ENCODE measurements at places on chromosomes 16 and 17.

DNA sequence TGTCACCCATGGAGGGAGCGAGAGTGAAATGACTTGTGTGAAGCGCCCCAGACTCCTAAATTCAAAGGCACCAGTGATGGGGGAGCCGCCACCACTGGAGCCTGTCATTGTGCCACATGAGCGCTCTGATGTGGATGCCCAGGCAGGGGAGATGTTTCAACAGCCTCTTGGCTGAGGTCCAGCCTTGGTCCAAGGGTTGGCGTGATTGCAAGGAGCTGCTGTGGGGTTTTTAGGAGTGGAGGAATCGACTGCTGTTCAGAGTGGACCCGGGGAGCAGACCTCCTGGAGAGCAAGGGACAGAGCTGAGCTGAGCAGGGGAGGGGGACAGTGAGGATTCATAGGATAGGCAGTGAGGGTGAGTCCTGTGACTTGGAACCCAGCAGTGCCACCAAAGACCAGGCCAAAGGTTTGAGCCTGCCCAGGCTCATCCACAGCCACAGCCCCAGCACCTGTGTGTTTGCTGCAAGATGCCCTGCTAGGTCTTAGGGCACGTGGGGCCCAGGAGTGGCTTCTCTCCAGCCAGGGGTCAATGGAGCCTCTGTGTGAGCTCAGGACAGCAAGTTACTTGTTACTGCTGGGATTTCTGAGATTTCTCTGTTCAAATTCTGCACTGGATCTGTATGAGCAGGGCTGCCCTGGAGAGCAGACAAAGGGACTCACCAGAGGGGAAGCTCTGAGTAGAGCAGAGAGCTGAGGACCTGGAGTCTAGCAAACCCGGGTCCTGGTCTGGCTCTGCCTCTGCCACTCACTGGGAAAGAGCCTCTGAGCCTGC is 20.3 kb downstream of the RHBDL3 start:
- no peak for DNase-seq

DNA sequence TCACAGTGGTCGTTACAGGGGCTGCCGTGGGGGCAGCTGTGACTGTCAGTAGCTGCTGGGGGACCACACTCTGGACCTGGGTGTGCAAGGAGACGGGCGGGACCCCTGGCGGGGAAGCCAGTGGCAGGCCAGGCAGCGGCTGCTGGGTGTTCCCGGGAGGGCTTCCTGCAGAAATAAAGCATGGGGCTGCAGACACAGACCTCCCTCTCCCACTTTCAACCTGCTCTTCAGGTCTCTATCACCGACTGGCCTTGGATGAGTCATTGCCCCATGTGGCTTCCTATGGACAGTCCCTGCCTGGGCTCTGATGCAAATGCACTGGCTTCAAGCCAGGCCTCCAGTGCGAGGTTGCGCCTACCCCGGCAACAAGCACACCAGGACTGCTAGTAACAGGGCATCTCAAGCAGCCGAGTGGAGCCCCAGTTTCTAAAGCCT is 17.2 kb downstream of the SREBF1 start:
- DNase-seq, result no peak

GRCh38 chr17:36705283-36705795 is 104.0 kb downstream of the MRM1 start:
- DNase-seq, result no peak

DNA sequence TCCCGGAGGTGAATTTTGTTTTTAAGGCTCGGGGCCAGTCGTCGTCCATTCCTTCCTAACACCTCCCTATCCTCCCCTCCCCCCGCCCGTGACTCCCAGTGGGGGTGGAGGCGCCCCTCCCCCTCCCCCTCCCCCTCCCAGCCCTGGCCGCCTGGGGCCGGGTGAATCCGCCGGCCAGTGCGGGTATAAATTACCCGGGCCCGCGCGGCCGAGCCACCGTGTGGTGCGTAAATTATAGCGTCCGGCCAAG is 2.0 kb upstream of the GSE1 start:
- DNase-seq, result no peak

DNA sequence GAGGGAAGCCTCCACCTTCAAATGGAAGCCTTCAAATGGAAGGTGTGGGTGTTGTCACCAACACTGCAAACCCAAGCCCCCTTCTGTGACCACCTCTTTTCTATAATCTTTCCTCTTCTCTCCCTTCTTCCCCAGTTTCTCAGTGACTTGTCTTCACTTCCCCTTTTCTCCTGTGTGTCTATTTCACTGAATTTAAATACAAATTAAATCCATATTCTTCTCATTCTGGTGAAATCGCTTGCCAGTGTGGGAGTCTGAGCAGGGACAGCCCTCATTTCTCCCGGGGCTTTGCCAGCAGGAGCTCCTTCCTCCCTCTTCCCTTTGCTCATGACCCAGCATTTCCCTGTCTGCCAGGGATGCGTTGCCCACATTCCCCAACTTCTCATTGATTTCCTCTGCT is 6.4 kb upstream of the ITGAX start:
- DNase-seq, result no peak

GRCh38 chr16:4383591-4384444 is 12.2 kb downstream of the VASN start:
- no peak for DNase-seq

- no peak for DNase-seq
Measured at GRCh38 chr17:79439493-79439892, 171.4 kb downstream of the RBFOX3 start.

DNA sequence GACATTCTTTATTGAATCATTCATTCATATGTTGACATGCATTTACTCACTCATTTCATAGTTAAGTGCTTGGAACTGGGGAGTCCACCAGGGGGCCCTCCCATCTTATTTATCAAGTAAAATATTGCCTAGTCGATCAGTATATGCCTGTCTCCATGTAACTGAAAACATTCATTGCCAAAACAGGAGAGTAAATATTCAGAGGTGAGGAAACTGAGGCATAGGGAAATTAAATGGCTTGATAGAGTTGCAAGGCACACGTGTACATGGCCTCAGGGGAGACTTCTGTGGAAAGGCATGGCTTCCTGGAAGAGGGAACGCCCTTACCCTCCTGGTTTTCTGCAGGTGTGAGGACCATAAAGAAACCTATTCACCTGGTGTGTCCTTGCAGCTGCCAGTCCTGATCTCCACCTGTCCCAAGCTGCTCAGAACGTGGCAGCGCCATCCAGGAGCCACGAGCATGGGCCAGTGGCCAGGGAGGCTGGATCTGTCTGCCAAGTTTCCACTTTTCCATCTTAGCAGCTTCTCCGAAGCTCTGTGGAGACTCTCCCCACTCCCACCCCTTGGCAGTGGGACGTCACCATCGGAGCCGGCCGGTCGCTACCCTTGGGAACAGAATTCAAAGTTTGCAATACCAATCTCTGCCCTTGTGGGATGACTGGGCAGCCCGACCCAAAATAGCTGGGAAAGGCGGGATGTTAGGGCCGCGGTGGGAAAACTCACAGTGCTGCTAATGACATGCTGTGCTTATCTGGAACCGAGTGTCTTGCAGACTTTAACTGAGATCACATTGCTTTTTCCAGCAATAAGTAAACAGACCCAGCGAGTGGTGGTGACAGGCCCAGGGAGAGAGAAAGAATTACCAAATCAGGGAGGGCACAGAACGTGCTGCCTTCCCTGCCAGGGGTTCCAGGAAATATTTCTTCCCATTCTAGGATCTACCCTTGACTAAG is 4.1 kb upstream of the C1QTNF1 start:
- peak; percentile 52 for DNase-seq

DNA sequence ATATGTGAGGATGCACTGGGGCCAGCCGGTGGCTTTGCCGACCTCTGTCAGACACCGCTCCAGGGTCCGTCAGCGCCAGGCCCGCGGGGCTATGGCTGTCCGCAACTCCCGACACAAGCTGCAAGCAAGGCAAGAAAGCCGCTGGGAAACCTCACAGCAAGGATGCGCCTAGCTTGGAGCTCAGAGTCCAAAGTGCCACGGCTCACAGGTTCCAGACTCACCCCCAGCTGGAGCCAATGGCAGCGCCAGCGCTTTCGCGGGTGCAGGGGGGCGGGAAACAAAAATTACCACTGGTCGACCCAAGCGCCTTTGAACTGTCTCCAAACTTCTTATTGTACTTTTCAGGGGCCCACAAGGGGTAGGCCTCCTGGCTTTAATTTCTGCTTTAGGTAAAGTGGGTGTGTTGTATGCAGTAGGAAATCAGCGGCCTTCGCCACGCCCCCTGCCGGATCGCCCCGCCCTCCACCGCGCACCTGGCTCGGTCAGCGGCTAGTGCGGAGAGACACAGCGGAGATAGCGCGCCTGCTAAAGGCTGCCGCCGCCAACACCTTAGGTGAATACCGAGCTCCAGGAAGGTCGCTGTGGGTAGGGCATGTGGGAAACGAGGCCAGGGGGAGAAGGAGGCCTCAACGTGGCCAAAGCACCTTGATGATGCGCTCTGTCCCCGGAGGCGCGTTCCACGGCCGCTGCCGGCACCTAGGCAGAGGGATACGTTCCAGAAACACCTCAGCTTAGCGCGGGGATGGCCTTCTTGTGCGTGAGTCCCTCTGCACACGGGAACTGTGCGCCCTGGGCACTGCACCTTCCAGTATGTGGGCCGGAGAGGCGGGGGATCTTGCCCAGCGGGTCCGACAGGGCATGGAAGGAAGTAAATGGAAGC is 61.0 kb upstream of the RBL2 start:
- DNase-seq, result peak; percentile 78

DNA sequence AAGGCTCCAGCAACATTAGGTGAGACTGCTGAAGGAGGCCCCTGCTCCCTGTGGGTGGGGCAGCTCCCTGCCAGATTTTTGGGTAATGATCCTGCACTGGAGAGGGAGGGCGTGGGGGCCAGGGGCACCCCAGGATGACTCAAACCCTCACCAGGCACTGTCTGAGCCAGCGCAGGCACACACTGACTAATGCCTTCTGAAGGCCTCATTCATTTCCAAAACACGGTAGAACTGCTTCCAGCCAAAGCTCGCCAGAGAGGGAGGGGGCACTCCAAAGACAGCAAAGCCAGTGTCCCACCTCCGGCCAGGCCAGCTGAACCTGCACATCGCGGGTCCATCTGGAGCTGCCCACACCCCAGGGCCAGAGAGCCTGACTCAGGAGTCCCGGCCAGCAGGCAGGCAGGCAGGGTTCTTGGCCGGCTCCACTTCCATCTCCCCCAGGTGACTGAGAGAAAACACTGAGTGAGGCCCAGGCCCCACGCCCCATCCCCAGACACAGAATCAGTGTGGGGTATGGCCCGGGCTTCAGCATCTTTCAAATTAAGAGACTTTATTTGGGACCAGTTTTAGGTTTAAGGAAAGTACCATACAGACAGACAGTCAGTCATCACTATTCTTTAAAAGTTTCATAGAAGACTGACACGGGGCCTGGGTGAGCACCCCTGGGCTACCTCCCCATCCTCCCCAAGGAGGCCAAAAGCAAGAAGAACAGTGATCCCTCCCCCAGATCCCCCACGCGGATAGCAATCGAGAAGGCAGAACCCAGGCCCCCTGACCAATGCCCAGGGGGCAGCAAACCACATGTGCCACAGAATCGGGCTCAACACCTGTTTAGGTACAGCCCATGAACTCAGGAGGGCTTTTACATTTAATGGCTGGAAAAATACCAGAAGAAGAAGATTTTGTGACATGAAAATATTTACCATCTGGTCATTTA is 2.3 kb downstream of the PIEZO1 start:
- DNase-seq, result no peak

Data from CD4-positive, alpha-beta memory T cell (primary cell).